ENCODE measurements at places on chromosomes 7 and 10.

- DNase-seq = no peak
Measured at GRCh38 chr10:66472156-66472555, 453.7 kb upstream of the LRRTM3 start.

GRCh38 chr10:43250615-43251418 is 16.0 kb downstream of the RASGEF1A start:
- DNase-seq = no peak

- DNase-seq = no peak
Measured at GRCh38 chr10:43958071-43958432, 309.4 kb upstream of the ZNF32 start.

DNA sequence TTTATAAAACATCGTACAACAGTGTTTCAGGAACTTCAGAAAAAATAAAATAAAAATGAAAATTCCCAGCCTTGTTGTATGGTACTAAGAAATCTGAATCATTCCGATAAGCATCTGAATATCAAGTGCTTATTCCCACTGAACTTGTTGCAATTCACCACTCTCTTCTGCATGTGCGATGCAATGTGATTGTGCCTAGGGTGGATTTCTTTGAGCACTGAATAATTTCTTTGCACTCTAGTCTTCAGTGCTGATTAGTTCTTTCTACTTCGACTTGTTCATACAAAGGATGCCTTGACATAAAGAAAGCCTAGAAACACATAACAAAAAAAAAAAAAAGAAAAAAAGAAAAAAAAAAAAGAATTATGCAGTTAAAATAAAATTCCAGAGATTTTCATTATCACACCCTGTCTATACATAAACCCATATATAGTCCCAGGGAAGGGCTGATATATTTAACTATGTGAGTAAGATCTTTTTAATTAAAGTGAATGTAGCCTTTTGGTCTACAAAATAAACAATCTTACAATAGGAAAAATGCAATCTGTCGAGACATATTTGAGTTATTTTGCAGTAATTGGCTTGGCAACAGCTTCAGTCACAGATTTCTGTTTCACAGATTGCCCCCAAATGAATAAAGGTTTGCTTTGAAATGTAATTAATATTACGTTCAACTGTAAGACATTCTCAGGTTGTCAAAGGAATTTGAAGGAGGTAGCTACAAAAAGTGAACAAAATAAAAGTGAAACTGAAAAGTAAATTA is 1118.9 kb upstream of the CELF2 start:
- no peak for DNase-seq

DNA sequence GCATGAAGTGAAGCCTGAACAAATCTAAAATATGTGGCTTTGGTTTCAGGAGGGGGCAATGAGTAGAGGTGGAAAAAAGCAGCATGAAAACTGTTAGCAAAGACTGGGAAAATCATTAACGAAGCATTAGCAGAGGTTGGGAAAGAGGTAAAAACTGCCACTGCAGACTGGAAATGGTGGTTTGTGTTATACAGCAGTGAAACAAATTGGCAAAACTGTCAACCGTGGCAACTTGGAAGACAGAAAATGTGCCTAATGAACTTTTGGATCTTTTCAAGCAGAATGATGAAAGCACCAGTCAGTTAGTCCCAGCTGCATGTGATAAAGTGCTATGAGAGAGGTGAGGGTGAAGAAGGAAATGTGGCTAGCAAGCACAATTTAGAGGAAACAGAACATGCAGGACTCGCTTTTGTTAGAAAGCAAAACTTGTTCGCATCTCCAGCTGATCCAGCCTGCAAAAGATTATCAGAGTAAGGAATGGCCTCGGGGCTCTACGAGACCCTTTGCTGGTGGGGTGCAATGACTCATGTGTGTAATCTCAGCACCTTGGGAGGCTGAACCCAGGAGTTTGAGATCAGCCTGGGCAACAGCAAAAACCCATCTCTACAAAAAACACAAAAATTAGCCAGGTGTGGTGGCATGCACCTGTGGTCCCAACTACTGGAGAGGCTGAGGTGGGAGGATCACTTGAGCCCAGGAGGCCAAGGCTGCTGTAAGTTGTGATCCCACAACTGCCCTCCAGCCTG is 45.7 kb downstream of the SKIDA1 start:
- DNase-seq = no peak

- no peak for DNase-seq
Measured at GRCh38 chr10:74968667-74969061, 142.3 kb downstream of the KAT6B start.

GRCh38 chr7:25994433-25994994 is 157.5 kb upstream of the NFE2L3 start:
- no peak for DNase-seq

DNA sequence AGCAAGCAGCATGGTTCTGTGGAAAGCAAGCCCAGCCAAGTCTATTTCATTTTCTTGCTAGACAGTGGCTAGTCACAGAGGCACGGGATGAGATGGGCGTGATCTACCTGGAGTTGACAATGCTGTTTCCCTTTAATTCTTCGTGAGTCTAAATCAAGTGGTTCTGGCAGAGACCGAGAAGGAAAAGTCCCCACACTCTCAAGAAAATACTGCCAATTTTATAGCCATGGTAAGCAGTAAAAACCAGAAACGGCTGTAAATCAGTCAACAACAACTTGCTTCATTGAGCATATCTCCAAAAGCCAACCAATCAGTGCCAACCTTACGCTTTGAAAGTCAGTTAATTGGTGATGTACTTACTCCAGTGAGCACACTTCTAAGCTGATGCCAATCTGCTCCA is 223.4 kb downstream of the SEC23IP start:
- no peak for DNase-seq

DNA sequence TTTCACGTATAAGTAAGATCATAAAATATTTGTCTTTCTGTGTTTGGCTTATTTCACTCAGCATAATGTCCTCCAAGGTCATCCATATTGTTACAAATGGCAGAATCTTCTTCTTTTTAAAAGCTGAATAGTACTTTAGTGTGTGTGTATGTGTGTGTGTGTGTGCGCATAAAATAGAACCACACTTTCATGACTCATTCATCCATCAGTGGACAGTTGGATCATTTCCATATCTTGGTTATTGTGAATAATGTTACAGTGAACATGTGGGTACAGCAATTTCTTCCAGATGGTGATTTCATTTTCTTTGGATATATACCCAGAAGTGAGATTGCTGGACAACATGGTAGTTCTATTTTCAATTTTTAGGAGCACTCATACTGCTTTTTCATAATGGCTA is 622.4 kb downstream of the NRG3 start:
- DNase-seq = no peak

DNA sequence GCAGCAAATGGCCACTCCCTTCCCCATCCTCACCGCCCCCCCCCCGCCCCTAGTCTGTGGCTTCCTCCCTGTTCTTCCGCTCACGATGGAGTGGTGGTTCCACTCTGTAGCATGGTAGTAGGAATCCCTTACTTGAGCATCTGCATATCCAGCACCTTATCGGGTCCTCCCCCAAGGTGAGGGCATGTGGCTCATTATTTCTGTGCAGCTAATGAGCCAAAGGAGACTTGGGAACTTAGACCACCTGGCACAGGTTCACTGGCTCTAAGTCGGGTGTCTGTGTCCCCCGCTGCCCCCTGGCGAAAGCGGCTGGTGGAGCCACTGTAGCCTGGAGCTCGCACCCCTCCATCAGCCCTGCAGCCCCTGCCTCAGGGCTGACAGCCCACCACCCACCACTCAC is 22.8 kb upstream of the GPR26 start:
- DNase-seq = no peak

DNA sequence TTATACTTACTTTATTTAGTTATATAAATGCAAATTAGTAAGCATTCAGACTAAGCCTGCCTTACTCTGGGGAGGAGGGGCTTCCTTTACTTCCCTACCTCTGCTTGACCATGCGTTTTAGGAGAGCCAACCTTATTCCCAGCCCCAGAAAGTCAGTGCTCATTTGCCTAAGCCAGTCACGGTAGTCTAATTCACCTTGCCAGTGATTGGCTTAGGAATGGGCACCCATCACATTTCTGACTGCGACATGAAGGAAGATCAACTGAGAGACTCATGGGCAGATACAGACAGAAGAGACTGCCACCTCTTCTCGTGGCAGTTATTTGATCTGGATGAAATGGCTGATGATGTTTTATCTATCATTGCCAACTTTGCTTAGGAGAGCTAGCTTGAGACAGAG is 29.5 kb downstream of the RPA3 start:
- DNase-seq = no peak

- no peak for DNase-seq
Measured at GRCh38 chr7:133601617-133602016, 348.7 kb downstream of the EXOC4 start.

GRCh38 chr7:87058744-87059524 is 520 bp downstream of the ELAPOR2 start:
- DNase-seq = no peak

- no peak for DNase-seq
Measured at GRCh38 chr10:88288320-88289059, 294.6 kb downstream of the RNLS start.

GRCh38 chr7:76428149-76428823 is 3.5 kb downstream of the ZP3 start:
- no peak for DNase-seq

- no peak for DNase-seq
Measured at GRCh38 chr10:25047088-25047487, 30.7 kb downstream of the THNSL1 start.

DNA sequence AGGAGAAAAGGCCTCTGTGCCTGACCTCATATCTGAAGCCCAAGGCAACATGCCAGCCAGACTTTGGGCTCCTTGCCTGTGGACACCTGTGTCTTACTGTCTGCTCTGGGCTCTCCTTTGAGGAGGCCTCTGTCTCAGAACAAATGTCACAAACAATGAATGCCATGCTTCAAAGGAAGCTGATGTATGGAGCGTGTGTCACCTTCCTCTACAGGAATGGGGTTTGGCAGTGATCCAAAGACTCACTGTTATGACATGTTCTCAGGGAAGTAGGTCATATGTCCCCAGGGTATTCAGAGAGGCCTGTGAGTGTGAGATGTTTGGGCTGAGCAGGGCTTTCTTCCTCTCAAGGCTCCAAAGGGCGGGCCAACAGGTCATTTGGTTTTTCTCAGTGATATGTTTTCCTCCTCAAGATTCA is 38.4 kb downstream of the PTPRE start:
- DNase-seq = no peak

GRCh38 chr7:39458061-39458745 is 108.0 kb upstream of the YAE1 start:
- no peak for DNase-seq

DNA sequence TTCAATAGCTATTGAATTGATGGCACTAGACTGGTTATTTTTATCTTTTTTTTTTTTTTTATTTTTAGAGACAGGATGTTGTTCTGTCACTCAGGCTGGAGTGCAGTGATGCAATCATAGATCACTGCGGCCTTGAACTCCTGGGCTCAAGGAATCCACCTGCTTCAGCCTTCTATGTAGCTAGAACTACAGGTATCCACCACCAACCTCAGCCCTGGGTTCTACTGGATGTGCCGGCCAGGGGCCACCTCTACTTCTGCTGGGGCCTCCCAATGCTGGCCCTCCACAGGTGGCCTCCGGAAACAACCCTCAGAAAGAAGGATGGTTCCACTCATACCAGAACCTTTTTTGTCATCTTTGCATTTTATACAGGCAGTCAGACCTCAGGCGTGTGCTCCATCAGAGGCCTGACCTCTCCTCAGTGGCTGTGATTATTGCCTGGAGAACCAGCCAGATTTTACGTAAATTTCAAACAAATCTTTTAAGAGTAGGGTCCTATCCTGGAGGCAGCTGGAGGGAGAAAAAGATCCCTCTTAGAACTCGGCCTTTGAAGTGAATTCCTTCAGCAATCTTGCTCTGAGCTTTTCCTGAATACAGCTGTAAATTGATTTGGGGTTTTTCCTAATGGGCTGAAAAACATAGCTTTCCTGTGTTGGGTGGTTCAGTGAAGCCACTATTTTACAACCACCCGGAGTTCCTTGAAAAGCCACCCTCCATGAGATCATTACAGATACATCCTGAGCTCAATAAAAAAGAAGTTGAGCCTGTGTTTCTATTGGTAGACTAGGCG is 110.0 kb downstream of the SPAG6 start:
- no peak for DNase-seq

- no peak for DNase-seq
Measured at GRCh38 chr7:11341285-11341944, 367.7 kb downstream of the PHF14 start.

DNA sequence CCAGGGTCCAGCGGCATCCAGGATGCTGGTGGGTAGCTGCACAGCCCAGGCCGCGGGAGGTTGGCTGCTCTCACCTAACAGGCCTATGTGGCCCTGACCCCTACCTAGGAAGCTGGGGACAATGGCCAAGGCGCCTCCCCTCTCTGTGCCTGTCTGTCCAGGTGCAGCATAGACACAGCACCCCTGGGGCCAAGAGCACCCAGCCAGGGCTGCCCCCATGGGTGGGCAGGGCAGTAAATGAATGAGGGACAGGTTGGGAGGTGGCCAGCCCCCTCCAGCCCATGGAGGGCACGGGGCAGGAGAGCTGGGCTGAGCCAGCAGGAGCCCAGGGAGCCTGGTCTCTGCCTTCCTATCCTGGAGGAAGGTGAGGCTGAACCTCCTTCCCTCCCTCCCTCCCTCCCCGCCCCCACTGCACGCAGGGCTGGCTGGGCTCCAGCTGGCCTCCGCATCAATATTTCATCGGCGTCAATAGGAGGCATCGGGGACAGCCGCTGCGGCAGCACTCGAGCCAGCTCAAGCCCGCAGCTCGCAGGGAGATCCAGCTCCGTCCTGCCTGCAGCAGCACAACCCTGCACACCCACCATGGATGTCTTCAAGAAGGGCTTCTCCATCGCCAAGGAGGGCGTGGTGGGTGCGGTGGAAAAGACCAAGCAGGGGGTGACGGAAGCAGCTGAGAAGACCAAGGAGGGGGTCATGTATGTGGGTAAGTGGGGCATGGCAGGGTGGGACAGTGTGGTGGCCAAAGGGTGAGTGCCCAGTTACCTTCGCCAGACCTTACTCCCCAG is at the start of gene SNCG:
SNCG (plus strand) TSS at position 484 of the 785 bp plus-strand sequence; CDS start at position 583, 99 bp downstream.
- DNase-seq = no peak

DNA sequence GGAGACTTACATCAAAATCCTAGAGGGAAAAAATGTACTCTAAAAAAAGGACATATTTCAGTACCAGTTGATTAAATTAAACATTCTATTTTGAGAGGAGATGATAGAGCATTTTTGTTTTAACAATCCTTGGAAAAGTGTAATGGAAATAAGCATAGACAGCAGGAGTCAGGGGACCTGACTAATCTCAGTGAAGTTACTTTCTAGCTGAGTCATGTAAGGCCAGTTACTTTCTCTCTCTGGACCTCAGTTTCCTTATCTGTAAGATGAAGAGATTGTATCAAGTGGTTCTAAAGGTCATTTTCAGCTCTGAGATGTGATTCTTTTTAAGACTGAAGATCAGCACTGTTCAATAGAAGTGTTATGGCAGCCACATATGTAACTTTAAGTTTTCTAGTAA is 44.1 kb downstream of the VTI1A start:
- no peak for DNase-seq

DNA sequence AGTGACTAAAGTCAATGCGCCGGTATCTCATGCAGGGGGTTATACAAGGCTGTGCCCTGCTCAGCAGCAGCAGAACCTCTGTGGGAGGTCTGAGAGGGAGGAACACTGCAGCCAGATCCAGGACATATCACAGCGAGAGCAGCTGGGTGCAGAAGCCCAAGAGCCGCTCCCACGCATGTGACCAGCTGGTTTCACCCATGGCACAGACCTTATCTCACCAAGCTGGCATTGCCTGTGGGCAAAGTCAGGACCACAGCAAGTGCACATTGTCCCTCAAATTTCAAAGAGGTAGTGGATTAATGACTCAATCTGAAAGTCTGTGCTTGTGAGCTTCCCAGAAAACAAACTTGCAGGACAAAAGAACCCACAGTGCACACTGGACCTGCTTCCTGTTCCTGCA is 31.6 kb upstream of the AKR1C1 start:
- no peak for DNase-seq

GRCh38 chr10:55305285-55305684 is 504.3 kb upstream of the PCDH15 start:
- no peak for DNase-seq
